ENCODE measurements at places on chromosomes 4 and X. TPM values are rescaled to one million over a fixed set of nuclear protein-coding genes. Genes with fewer than 3 reads are reported as not detected.
A peak's percentile ranks its signal among the peaks of the same experiment; 100 is the strongest.

DNA sequence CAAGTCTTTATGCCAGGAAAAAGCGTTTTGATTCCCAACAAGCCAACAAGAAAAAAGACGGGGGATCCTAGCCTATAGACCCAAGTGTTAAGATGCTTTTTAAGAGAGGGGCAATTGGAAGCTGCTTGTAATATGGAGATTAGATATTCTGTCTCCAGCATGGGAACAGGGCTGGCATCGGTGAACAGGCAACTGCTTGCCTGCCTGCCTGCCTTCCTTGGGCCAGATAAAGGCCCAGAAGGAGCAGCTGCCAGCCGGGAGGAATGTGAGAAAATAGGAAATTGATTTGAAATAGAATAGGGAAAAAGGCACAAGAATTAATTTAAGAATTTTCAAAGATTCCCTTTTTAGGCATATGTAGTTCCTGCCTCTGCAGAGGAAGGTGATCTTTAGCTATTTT is 192.2 kb downstream of the TENM3 start:
- DNase-seq: no peak

Gene IL21
- not detected for total RNA-seq

- DNase-seq: no peak
Measured at GRCh38 chr4:187166886-187167512, 443.3 kb upstream of the FAT1 start.

- peak; percentile 77 for DNase-seq
Measured at GRCh38 chr4:1026115-1026514, 14.7 kb downstream of the FGFRL1 start.

Gene CT55
- not detected for total RNA-seq

Gene TKTL2
- not detected for total RNA-seq

Gene TLL1
- total RNA-seq: 5.4 TPM

DNA sequence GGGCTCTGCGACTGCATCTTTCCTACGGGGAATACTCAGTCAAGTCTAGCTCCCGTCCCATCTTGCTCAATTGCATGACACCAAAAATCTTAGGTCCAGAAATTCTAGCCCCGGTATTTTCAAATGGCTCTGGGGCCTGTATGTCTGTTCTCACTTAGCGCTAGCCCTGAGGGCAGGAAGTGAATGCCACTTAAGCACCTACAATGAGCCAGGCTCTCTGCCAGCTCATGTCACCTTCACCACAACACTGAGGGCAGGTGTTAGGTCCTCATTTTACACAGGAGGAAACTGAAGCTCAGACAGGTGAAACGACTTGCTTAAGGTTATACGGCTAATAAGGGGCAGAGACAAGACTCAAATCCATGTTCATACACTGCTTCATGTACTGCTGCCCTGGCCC is 282.8 kb downstream of the PPP1R2C start:
- DNase-seq: no peak

Gene ZXDB
- 6.3 TPM for total RNA-seq

DNA sequence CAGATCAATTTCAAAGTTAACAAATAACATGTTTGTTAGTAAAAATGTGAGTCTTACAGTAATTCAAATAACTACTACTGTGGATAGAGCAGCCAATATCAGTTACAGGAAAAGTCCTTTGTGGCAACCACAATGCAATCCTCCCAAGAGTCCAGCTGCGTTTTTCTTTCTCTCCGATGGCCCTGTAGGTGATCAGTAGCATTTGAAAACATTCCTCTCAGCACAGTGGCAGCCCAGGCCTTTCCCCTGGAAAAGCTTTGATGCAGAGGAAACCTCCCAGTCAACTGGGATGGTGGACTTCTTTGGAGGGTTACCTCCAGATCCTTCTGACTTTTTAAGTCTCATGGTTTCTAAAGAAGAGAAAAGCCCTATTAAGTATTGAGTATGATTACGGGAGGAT is 18.0 kb upstream of the PDZD4 start:
- DNase-seq: no peak

- peak; percentile 29 for DNase-seq
Measured at GRCh38 chr4:41887821-41888686, 47.2 kb upstream of the TMEM33 start.

DNA sequence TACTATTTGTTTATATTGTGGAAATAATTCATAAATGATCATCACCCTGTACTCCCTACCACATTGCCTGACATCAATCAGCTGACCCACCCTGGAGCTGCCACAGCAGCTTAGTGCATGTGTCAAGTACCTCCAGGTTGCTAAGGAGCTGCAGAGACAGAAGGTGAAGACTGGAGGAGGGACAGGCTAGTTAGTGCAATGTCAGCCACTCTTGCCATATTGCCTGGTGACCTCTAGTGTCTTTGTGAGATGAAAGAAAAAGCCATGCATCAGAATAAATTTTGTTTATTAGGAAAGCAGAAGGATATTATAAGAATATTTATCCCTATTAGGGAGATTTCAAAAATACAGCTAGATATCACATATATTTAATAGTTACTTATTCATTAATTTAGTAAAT is 243.9 kb upstream of the FAT4 start:
- no peak for DNase-seq

Gene PTPN13
- total RNA-seq: 15.8 TPM

Gene CFAP47
- 0.04 TPM for total RNA-seq

Gene HMX1
- not detected for total RNA-seq

DNA sequence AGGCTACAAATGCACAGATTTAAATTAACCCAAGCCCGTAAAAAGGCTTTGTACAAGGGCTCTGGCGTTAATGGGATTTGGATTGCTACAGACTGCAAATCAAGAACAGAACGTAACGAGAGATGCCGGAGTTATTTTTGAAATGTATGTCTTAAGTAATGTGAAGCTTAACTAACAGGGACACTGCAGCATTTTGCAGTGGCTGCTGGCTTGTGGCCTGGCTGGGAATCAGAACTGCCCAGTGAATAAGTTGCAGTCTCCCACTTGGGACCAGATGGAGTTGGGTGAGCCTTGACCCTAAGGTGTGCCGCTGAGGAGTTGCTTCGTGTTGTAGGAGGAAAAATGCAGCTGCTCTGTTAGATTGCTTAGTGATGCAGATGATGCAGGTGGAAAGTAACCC is 318.4 kb downstream of the DHX15 start:
- DNase-seq: no peak

DNA sequence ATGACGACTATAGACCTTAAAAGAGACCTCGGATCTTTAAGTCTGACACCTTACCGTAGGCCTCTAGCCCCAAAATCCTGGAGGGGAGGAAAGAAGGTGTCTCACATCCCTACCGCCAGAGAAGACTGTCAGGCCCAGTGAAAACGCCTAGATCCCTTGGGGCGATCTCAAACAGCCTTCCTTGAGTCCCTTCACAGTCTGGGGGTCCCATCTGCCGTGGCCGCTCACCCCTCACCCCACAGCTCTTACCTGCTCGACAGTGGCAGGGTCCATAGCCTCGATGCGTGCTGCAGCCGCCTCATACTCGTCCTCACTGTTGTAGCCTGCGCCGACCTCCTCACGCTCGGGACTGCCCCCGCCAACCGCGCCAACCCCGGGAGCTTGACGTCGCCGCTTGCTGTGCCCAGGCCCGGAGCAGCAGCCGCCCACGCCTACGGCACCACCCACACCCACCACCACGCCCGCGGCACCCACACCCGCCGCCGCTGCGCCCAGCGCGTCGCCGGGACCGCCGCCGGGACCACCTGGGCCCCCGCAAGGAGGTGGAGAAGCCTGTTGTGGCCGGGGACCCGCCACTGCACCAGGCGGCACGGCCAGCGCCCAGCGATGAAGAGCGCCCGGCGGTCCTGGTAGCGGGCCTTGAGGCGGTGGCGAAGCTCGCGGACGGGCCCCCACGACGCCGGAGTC is 536 bp downstream of the OTUD5 start:
- DNase-seq: peak; percentile 54

DNA sequence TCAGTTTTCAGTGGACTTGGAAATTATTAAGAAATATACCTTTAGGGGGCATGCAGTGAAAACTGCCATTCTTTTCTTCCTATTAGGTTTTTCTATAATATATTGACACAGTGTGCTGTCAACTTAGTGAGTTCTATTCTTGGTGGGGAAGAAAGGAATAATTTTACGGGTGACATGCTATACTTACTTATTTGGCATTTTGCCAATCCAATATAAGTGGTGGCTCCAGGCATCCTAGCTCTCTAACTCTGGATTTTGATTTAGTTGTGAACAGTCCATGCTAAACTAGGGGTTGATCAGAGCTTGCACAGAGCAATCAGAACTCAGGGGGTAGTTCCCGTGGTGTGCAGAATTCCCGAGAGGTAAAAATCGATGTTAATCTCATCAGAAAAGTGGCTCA is 277.7 kb upstream of the FTHL17 start:
- no peak for DNase-seq

- DNase-seq: no peak
Measured at GRCh38 chr4:76640353-76640910, 205.4 kb downstream of the SHROOM3 start.

DNA sequence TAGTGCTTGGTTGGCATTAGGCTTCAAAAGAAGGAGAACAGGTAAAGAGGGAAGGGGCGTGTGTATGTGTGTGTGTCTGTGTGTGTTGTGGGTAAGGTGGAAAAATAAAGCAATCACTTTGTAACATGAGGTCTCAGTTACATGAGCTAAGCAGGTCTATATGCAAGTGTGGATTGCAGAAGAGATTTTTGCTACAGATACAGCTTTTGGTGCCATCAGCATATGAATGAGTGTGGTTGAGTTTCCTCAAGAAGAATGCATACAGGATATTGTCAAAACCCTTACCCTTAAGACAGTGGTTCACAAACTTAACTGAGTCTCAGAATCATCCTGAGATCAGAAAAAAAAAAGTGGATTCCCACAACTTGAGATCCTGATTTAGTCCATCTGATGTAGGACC is 220.5 kb upstream of the HTR2C start:
- no peak for DNase-seq

DNA sequence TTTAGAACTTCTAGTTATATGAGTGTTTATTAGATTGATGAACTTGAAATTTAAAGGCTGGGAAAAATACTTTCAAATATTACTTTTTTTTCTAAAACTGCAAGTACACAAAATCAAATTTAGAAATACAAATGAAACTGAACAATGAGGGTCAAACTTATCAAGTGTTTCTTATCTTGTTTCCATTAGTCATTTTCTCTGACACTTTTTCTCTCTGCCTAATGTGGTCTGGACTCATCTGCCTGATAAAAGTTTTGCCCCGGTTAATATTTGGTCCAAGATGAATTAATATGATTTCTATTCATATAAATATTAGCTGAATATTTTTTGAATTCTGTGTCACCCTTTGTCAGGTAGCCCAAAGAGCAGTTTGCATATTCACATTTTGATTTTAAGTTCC is 8.7 kb upstream of the HPGDS start:
- DNase-seq: no peak

Gene CXCL11
- 0.11 TPM for total RNA-seq

Gene CT45A10
- not detected for total RNA-seq

DNA sequence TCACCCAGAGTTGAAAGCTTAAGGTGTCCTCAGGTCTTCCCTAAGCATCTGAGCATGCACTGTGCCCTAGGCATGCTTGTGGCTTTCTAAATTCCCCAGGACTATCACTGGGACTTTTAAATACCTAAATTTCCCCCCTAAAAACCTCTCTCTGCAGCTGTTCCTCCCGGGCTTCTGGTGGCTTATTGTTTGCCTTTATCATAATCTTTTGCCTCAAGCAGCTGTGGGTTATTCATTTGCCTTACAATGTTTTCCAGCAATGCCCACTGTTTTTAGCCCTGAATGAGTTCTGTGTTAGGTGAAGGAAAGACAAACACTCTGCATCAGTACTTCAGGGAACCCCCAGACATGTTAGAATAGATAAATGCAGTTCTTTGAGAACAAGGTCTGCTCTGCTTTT is 455.0 kb downstream of the ZIC3 start:
- no peak for DNase-seq

DNA sequence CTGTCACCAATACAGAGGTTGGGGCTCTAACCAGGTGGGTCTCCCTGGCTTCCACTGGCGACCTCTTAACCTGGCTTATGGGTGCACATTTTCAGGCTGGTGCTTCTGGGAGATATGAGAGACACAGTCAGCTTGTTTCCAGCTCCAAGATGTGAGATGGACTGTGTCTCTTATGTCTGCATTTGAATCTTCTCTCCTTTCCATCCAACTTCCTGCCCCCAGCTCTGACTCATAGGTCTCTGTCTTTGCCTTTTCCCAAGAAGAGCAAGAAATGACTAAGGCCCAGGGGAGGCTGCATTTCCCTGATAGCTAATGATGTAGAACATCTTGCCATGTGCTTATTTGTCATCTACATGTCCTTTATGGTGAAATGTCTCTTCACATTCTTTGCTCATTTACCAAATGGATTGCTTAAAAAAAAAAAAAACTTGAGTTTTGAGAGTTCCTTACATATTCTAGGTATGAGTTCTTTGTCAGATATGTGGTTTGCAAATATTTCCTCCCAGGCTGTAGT is 3.2 kb upstream of the UXT start:
- peak; percentile 37 for DNase-seq

DNA sequence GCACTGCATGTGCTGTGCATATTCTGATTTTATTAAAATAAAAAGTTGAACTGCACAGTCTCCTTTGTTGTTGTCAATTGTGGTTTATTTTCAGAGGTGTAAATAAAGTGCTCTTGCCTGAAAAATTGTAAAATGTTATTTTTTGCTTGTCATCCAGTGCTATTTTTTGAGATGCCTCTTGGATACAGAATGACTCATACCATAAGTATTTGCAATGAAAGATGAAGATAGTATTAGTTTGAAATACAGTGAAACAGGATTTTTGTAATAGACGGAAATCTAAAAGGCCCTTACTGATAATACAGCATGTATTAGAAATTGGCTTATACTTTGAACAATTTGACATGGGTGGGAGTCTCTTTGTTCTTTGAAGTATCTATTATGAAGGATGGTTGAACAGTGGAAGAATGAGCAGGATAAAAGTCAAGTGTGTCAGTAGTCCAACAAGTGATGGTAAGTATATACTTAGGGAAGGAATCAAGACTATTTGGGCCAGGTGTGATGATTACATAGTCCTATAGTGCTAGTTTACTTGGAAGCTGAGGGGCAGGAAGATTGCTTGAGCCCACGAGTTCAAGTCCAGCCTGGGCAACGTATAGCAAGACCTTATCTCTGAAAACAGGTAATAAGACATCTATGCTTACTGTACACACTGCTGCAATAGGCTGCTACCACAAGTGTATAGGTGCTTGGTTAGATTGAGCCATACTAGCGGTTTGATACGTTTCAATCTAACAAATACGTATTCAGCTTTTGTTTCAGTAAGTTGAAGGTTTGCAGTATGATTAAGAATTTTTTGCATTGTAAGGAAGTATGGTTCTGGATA is 16.4 kb downstream of the DDX3X start:
- DNase-seq: no peak

GRCh38 chr4:43547561-43547960 is 655.0 kb downstream of the GRXCR1 start:
- DNase-seq: no peak

DNA sequence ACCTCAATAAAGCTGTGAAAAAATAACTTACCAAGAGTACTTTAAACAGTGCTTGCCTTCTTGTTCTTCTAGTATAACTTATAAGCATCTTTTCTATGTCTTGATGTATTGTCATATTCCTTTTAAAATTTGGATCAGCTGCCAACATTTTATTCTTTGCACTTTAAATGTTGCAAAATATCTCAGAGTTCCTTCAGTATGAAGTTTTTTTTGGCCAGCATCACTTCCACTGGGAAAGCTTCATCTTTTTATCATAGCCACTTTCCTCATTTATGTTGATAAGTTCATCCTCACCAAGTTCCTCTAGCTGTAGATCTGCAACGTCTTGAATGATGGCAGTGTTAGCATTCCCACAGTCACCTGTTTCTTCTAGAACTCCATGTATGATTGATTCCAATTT is 24.2 kb downstream of the CXorf58 start:
- no peak for DNase-seq

- no peak for DNase-seq
Measured at GRCh38 chr4:173135241-173135847, 33.3 kb upstream of the GALNT7 start.

- no peak for DNase-seq
Measured at GRCh38 chr4:128176643-128177042, 111.0 kb downstream of the PGRMC2 start.

All from adrenal gland (tissue), 19 donors.